ENCODE measurements at places on chromosomes 1 and 21. TPM values are rescaled to one million over a fixed set of nuclear protein-coding genes. Genes with fewer than 3 reads are reported as not detected.

DNA sequence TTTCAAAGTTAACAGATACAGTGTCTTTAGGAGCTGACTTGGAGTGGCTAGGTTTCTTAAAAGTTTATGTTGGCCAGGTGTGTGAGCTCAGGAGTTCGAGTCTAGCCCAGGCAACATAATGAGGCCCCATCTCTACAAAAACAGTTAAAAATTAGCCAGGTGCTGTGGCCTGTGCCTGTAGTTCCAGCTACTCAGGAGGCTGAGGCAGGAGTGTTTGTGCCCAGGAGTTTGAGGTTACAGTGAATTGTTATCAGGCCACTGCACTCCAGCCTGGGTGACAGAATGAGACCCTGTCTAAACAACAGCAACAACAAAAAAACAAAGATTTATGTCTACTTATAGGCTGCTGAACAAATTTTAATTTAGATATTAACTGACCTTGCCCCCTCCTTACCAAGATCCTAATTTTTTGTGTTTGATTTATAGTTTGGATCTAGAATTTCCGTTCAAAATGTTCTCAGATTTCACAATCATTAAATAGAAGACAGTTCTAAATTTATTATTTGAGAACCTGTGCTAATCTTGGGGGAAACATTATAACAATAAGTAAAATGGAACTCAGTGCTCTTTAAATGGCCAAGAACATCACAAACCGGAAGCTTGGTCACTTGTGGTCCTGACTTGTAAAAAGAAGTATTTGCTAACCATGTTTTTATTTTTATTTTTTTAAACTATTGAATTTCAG is 67.8 kb downstream of the POU2F1 start:
- no peak for DNase-seq

GRCh38 chr21:45074818-45075595 is 627 bp downstream of the ADARB1 start:
- DNase-seq = peak; percentile 11

USP21 gene
- 6.1 TPM for total RNA-seq

- peak; percentile 86 for DNase-seq
Measured at GRCh38 chr1:214989341-214989740, 93.2 kb upstream of the KCNK2 start.

- no peak for DNase-seq
Measured at GRCh38 chr1:29431138-29431537, 194.8 kb downstream of the PTPRU start.

- no peak for DNase-seq
Measured at GRCh38 chr1:81330521-81330920, 470.2 kb upstream of the ADGRL2 start.

DNA sequence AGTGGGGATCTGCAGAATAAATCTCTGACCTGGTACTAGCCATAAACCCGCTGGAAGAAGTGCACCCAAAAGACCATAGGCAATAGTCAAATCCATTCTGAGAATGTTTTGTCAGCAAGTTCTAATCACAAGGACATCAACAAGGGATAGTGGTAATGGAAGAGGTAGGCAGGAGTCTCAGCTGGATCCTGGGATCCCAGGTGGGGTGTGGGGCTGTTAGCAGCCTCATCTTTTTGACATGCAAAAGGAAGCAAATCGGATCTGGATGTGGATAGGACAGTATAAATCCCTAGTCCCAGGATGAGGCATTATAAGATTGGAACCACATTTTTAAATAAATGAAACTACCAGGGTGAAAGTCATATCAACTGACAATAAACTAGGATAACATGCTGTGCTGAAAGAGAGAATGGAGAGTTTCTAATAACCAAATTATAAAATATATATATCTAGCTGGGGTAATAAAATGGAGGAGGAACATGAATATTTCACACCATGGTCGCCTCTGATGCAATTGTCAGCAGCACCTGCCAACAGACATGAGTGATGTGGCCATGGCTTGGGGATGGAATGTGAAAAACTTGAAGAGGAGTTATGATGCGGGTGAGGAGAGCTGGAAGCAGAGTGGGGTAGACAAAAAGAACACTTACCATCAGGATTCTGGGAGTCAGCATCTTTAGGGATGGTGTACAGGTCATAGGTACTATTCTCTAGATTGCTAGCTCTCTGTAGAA is 23.7 kb upstream of the PEX19 start:
- peak; percentile 18 for DNase-seq

GRCh38 chr1:23763041-23763577 is 15.1 kb upstream of the PITHD1 start:
- peak; percentile 23 for DNase-seq

DNA sequence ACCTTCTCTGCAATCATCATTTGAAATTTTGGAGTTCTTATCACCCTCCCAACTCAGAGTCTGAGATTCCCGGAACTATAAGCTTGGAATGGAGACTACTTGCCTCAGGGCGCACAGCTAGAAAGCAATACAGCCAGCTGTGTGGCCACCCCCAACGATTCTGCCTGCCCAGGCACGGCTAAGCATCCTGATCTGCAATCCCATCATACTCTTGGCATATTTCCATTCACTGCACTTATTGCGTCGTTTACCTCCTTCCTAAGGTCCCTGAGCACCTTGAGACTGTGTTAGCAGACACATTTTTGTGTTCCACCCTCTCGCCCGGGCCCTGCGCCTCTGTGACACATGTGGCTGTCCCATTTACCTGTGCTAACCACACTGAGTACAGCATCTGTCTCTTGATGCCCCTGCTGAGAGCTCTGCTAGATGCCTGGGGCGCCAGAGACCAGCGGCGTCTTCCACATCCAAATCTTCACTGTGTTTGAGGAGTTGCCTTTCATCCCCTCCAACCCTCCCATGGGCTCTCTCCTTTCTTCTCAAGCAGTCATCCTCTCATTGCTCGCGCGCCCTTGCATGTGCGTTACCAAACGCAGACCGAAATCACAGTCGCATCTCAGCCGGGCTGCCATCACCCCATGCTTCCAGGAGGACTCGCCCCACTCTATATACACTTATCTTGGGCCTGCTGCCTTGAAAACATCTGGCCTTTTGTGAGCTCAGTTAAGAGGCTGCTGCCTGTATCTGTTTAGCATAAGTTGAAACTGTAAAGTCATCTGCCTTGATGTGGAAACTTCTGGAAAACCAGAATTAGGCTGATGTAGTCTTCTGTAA is 3.5 kb upstream of the CLDN19 start:
- DNase-seq = no peak

RNF207 gene
- total RNA-seq = 7.8 TPM

DNA sequence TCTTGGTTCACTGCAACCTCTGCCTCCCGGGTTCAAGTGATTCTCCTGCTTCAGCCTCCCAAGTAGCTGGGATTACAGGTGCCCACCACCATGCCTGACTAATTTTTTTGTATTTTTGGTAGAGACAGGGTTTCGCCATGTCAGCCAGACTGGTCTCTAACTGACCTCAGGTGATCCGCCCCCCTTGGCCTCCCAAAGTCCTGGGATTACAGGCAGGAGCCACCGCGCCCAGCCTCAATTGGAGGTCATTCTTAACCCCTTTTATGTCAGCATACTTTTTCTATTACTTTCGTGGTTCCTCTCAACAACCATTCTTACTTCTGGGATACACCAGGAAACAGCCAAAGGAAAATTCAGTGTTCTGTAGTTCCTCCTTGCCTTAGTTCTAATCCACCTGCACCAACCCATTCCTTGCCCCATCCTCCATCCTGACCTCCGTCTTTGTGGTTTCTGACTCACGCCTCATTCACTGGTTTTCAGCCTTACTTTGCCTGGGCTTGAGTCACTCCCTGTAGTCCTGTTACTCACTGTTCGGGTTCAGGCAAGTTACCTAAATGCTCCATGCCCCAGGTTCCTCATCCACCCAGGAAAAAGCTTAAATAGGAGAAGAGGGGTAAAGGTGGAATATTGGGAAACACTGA is 12.9 kb upstream of the BCL10 start:
- DNase-seq = peak; percentile 84

NBPF19 gene
- 13.9 TPM for total RNA-seq

- DNase-seq = no peak
Measured at GRCh38 chr1:223486366-223486765, 93.2 kb downstream of the CCDC185 start.

DNA sequence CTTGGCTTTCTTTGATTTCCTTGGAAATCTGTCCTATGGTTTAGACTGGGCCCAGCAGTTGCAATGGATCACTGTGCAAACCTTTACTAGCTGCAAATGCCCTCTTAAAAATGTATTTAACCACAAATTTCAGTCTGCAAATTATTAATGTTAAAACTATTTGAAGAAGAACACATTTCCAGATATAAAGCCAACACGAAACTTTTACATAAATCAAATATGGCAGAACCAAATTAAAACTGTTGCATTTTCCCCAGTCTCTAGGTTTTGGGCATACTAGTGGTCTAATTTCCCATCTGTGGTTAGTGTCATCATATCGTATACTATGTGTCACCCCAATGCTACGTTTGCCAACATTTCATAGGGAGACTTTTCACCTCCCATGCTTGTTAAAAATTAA is 52.3 kb downstream of the HMCN1 start:
- no peak for DNase-seq

CFHR1 gene
- total RNA-seq = 1.1 TPM

- no peak for DNase-seq
Measured at GRCh38 chr1:237740846-237741245, 149.9 kb downstream of the ZP4 start.

- no peak for DNase-seq
Measured at GRCh38 chr1:159602501-159602999, 14.9 kb downstream of the APCS start.

DNA sequence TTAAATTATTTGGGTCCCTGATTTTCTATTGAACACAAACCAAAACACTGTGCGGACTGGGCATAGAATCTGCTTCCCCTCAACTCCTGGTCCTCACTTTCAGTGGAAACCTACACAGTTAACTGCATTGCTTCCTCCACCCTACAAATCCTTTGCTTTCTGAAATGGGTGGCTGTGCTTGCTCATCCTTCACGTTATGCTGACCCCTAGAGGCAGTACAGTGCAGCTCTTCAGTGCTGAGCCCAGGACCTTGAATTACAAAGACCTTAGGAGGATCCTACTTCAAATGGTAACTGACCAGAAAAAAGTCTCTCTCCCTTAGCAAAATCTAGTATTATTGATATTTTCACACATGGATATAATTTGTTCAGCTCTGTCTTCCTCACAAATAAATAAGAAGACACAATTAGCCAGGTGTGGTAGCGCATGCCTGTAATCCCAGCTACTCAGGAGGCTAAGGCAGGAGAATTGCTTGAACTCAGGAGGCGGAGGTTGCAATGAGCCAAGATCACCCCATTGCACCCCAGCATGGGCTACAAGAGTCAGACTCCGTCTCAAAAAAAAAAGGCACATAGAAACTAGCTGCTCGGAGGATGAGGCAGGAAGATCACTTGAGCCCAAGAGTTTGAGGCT is 63.4 kb upstream of the L1TD1 start:
- peak; percentile 75 for DNase-seq

GRCh38 chr1:39540504-39541031 is 36.0 kb downstream of the PABPC4 start:
- DNase-seq = no peak

OLIG1 gene
- not detected for total RNA-seq

DUSP10 gene
- total RNA-seq = 8.0 TPM

- DNase-seq = no peak
Measured at GRCh38 chr1:33284049-33284448, 27.8 kb downstream of the ZNF362 start.

DNA sequence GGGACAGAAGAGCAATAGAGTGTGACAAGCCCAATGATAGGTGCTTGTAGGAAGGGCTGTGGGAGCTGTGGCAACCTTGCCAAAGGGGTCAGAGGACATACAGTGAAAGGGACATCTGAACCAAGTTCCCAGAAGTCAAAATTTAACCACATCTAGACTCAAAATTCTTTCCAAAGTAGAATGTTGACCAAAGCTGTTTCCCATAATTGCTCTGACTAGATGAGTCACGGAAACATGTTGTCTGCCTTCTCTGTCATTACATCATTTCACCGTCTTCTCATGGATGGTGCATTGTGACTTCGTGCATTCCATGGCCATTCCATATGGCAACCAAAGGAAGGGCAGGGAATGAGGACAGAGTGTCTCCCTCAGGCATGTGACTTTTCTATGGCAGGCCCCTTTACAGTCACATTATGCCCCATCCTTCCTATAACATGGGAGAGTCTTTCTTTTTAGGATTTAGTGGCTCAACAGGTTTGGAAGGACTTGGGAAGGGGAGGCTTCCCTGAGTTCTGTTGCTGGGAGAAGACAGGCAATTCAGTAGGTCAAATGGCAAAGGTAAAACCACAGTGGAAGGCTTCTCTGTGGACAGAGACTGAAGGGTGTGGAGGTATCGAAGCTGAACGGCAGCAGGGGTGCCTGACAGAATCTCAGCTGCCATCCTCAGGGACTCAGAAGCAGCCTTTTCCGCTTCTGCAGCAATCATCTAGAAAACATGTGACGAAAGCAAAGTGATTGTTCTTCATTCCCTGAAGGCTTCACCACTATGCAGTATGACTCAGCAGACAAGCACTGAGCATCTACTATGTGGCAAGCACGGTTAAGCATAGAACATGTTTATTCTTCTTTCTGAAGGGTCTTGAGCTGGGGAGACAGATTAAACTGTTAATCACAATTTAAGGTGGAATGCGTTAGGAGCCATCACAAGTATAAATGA is 24.7 kb downstream of the NPHS2 start:
- DNase-seq = peak; percentile 65
